ENCODE measurements at places on chromosomes 7 and 10.

GRCh38 chr7:85095366-85095765, 91.5 kb downstream of the SEMA3D start:
- DNase-seq: no peak

GRCh38 chr10:93261089-93261488, 187.4 kb downstream of the CYP26A1 start:
- DNase-seq: no peak

GRCh38 chr7:32761451-32762205, 129.9 kb downstream of the KBTBD2 start:
- no peak for DNase-seq

DNA sequence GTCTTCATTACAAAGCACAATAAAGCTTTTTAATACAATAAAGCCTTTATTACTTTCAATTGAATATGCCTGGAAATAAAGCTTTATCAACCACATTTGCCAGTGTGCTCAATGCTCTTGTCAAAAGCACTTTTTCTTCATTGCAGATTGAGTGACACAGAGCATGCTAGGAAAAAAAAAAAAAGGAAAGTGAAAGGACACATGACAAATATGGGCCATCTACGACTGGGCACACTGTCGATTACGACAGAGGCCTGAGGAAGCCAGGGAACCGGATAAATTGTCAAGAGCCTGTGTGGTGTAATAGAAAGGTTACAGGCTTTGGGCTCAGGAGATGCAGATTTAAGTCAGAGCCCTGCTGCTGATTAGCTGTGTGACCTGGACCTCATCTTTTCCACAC, 84.8 kb upstream of the LRGUK start:
- DNase-seq: no peak

GRCh38 chr10:32413513-32413912, 32.4 kb upstream of the CCDC7 start:
- no peak for DNase-seq

Data from NCI-H524 treated with DMSO at 0.1 percent for 48 hours (cell line).